Putamen (tissue), 1 donor: ENCODE measurements at places on chromosomes 2 and 18.

DNA sequence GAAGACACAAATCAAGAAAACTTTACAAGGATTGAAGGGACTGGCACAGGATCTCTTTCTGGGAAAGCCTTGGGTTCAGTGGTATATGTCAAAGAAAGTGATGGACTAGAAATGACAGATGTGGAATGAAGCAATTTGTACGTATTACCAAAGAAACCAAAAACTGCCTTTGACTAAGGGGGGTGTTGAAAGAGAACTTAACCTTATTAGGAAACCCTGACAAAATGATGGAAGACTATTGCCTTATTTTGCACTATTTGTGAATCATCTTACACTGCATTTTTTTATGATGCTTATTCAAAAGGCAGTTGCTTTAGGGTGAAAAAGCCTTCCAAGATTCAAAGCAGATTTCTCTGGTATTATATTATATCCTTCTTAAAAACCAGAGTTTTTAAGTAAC lies 4.0 kb downstream of the TSGA10 start:
- DNase-seq, result no peak

GRCh38 chr2:6826081-6826913 lies 39.4 kb downstream of the CMPK2 start:
- no peak for DNase-seq

GRCh38 chr2:43059183-43059897 lies 167.1 kb downstream of the ZFP36L2 start:
- DNase-seq, result peak; percentile 87

GRCh38 chr2:216508229-216508628 lies 9.6 kb downstream of the RPL37A start:
- DNase-seq, result no peak
